Karpas-422 (cell line): ENCODE measurements at places on chromosomes 7 and 10. TPM values are rescaled to one million over a fixed set of nuclear protein-coding genes. Genes with fewer than 3 reads are reported as not detected.

The SPDYE3 gene
- not detected in 2 replicates for total RNA-seq

- no peaks in the 10 kb centered on the region for H3K27me3 ChIP-seq
- DNase-seq: peak; percentile 46
- no peaks in the 10 kb centered on the region for H3K4me1 ChIP-seq
- no peak overlapping the region for H3K27ac ChIP-seq
- H3K36me3 ChIP-seq: no peaks in the 10 kb centered on the region
- H3K4me3 ChIP-seq: no peak overlapping the region
These were observed 33.8 kb downstream of the GALNT17 start for GRCh38 chr7:71165708-71166107.

GRCh38 chr10:89567576-89568245, 32.3 kb upstream of the SLC16A12 start:
- H3K4me1 ChIP-seq: no peaks in the 10 kb centered on the region
- H3K27me3 ChIP-seq: no peaks in the 10 kb centered on the region
- no peak overlapping the region for H3K27ac ChIP-seq

The IKZF1 gene
- total RNA-seq: 117 and 118 TPM in 2 replicates

The CCDC136 gene
- total RNA-seq: 25.9 and 32.5 TPM in 2 replicates

The GLI3 gene
- total RNA-seq: 0.07 TPM in 1 of 2 replicates, not detected in the other

DNA sequence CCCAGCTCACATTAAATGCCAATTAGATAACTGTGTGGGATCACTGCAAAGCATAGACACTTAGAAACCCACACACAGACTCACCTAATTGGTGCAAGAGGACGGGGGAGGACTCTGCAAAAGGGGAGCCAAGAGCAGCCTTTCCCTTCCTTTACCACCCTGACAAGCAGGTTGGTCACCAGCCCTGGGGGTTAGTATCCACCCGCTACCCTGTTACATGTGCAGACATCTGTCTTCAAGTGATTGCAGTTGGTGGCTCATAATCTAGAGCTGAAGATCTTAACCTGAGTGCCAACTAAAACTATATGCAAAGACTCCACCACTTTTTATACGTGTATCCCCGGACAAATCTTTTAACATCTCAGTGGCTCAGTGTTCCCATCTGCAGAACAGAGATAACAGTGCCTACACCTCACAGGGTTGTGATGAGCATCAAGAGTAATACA, 56.9 kb downstream of the SORBS1 start:
- H3K4me3 ChIP-seq: no peak overlapping the region
- H3K36me3 ChIP-seq: no peaks in the 10 kb centered on the region
- H3K27ac ChIP-seq: no peak overlapping the region
- H3K27me3 ChIP-seq: no peaks in the 10 kb centered on the region
- H3K4me1 ChIP-seq: no peaks in the 10 kb centered on the region

- no peaks in the 10 kb centered on the region for H3K36me3 ChIP-seq
- no peak overlapping the region for H3K27ac ChIP-seq
- H3K27me3 ChIP-seq: no peaks in the 10 kb centered on the region
- no peak for DNase-seq
- H3K4me1 ChIP-seq: no peaks in the 10 kb centered on the region
These were observed 29.3 kb downstream of the PRSS2 start for GRCh38 chr7:142800088-142800487.

DNA sequence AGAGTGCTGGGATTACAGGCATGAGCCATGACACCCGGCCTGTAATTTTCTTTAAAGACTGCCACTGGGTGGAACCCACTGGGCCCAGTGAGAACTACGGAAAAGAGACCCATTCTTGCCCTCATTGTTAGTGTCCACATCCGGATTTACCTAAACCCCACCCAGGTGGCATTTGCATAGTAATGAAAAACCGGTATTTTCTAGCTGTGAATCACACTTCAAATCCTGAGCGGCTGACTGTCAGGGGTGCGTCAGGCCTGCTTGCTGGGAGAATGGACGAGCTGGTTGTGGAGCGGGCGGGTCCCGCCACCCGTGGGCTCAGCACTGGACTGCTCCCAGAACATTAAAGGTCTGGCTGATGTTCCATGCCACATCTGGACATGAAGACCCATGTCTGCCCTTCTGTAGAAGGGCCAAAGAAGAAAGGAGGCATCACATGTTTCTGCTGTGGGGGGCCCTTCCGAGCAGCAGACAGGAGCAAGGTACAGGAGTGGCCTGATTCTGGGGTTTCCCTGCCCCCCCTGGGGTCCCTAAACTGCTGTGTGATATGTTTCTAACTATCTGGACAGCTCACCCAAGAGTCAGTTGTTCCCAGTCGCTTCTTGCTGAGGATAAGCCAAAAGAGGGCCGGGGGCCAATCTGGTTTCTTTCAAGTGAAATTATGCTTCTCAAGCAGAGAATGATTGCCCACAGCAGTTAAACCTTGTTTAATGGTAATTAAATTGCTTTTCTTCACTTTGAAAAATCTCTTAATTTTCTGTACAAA, 46.4 kb downstream of the KIAA1217 start:
- no peaks in the 10 kb centered on the region for H3K4me1 ChIP-seq
- no peak overlapping the region for H3K4me3 ChIP-seq
- no peaks in the 10 kb centered on the region for H3K27me3 ChIP-seq
- no peak overlapping the region for H3K27ac ChIP-seq

- H3K36me3 ChIP-seq: no peaks in the 10 kb centered on the region
- DNase-seq: no peak
- no peaks in the 10 kb centered on the region for H3K27me3 ChIP-seq
- H3K4me1 ChIP-seq: peaks cover 3% of the 10 kb centered on the region; the same call in 1 of the 2 replicates
These were observed 27.0 kb upstream of the JAZF1 start for GRCh38 chr7:28207486-28208158.
